ENCODE measurements at places on chromosomes 11 and 22. TPM values are rescaled to one million over a fixed set of nuclear protein-coding genes. Genes with fewer than 3 reads are reported as not detected.
A peak's percentile ranks its signal among the peaks of the same experiment; 100 is the strongest.

GRCh38 chr22:46581538-46582244 lies 38.5 kb upstream of the GRAMD4 start:
- no peak overlapping the region for H3K4me3 ChIP-seq
- no peak overlapping the region for H3K27ac ChIP-seq
- DNase-seq, result no peak
- H3K4me1 ChIP-seq, result peaks cover 42% of the 10 kb centered on the region
- no peaks in the 10 kb centered on the region for H3K27me3 ChIP-seq
- no peaks in the 10 kb centered on the region for H3K36me3 ChIP-seq

DNA sequence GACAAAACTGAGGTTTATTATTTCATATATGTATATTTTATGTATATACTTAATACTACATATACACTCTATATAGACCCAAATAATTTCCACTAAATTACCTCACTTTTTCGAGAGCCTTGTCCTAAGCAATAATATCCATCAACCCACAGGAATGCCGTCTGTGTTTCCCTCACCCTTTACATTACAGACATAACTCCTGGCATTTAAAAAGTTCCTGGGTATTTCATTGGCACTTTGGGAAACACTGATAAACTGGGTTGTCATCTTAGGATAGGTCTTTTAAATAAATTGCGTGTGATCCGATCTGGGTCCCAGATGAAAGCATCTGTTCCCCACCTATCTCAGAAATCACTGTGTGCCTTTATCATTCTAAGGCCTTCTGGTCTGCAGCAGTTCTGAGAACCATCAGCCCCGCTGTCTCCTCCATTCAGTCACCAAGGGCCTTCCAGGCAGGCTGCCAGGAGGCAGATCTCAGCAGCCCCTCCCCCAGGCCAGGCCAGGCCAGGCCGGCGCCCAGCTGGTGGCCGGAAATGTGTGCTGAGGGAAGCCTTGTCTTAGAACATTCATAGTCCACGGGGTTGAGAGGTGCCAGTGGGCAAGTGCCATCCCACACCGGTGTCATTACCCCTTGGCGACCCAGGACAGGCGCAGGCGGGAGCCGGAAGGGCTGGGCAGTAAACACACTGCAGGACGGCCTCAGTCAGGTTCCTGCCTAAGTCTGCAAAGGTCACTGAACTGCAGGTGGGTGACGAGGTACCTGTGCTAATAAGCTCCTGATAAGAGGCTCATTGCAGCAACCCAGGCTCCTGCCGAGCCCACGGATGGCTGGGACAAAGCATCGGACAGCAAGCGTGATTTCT lies 3.3 kb downstream of the FGF19 start:
- H3K27ac ChIP-seq, result peak overlapping the region; percentile 18
- DNase-seq, result peak; percentile 84
- peaks cover 13% of the 10 kb centered on the region for H3K4me1 ChIP-seq
- no peak overlapping the region for H3K4me3 ChIP-seq

DNA sequence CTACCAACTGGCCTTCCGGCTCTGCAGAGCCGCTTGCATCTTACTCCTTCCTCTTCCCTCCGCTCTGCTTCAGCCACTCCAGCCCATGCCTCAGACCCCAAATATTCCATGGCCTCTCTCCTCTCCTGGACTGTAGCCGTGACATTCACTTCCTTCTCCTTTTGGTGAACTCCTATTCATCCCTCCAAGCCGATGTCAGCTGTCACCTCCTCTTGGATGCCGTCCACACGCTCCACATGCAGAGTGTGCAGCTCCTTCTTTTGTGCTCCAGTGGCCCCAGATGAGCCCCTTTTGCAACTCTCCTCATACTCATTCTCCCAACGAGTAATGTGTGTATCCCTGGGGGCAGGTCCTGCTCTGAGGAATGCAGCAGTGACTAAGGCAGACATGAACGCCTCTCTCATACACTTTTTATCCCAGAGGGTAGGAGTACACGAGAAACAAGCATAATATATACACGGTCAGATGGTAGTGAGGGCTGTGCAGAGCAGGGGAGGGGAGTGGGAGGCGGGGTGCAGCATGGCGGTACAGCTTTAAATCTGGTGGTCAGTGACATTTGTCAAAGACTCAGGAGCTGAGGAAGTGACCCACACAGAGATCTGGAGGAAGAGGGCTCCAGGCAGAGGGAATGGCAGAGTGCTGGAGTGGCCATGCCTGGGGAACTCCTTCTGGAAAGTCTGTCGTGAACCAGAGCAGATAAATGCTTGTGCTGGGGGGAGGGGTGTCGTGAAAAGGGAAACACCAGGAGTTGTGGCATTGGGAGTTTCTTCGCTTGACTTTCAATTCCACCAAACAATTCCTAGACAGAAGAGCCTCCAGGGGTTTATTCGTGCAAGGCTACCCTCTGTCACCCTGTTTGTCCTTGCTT lies 83.8 kb upstream of the ATXN10 start:
- no peak for DNase-seq
- no peaks in the 10 kb centered on the region for H3K36me3 ChIP-seq
- H3K4me1 ChIP-seq, result peaks cover 4% of the 10 kb centered on the region
- H3K27me3 ChIP-seq, result peaks cover 85% of the 10 kb centered on the region
- no peak overlapping the region for H3K27ac ChIP-seq
- H3K4me3 ChIP-seq, result no peak overlapping the region

RAB39A gene
- total RNA-seq, result 0.88 TPM

PRRG4 gene
- total RNA-seq, result not detected

CD3E gene
- not detected for total RNA-seq

CDCA5 gene
- total RNA-seq, result 14.6 TPM

Data from cardiac muscle cell (in vitro differentiated cells and primary cell).